Endothelial cell of umbilical vein (primary cell): ENCODE measurements at places on chromosomes 6 and 20. TPM values are rescaled to one million over a fixed set of nuclear protein-coding genes. Genes with fewer than 3 reads are reported as not detected.
A peak's percentile ranks its signal among the peaks of the same experiment; 100 is the strongest.

The SLC52A3 gene
- not detected in 2 replicates for total RNA-seq

The C6orf58 gene
- not detected in 2 replicates for total RNA-seq

The MYCT1 gene
- 106 and 119 TPM in 2 replicates for total RNA-seq

The AIG1 gene
- total RNA-seq = 17.7 and 18.2 TPM in 2 replicates

The SRSF12 gene
- total RNA-seq = 0.18 TPM in 1 of 2 replicates, not detected in the other

The CNKSR3 gene
- 11.0 and 15.6 TPM in 2 replicates for total RNA-seq

The SPATA2 gene
- total RNA-seq = 6.1 TPM in 2 replicates

The NRSN1 gene
- not detected in 2 replicates for total RNA-seq

GRCh38 chr6:151108548-151108947 is 131.2 kb upstream of the AKAP12 start:
- peaks cover 2% of the 10 kb centered on the region for H3K27me3 ChIP-seq
- H3K4me1 ChIP-seq = no peaks in the 10 kb centered on the region
- H3K36me3 ChIP-seq = no peaks in the 10 kb centered on the region
- H3K4me3 ChIP-seq = no peak overlapping the region
- no peak overlapping the region for H3K27ac ChIP-seq

DNA sequence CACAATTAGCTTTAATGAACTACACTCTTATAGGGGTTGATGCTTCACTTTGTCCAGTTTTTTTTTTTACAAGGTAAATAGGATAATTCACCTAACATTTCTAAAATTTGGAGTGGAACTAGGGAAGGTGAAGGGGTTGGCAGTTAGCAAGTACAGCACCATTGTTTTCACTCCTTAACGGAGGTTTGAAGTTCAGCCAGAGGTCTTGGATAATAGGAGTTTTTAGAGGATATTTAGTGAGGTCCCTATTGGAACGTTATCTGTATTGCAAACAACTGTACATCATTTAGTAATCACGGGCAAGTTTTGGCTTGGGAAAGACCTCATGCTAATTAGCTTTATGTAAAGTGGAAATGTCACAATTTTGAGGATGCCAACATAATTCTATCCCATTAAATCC is 52.3 kb upstream of the TBX18 start:
- DNase-seq = no peak
- H3K27me3 ChIP-seq = peaks cover 5% of the 10 kb centered on the region
- no peak overlapping the region for H3K4me3 ChIP-seq
- no peak overlapping the region for H3K27ac ChIP-seq
- no peaks in the 10 kb centered on the region for H3K4me1 ChIP-seq

- peak; percentile 73 for DNase-seq
- H3K4me3 ChIP-seq = no peak overlapping the region
- no peaks in the 10 kb centered on the region for H3K27me3 ChIP-seq
- H3K4me1 ChIP-seq = no peaks in the 10 kb centered on the region
Measured at GRCh38 chr6:87436435-87436834, 28.7 kb downstream of the CFAP206 start.

DNA sequence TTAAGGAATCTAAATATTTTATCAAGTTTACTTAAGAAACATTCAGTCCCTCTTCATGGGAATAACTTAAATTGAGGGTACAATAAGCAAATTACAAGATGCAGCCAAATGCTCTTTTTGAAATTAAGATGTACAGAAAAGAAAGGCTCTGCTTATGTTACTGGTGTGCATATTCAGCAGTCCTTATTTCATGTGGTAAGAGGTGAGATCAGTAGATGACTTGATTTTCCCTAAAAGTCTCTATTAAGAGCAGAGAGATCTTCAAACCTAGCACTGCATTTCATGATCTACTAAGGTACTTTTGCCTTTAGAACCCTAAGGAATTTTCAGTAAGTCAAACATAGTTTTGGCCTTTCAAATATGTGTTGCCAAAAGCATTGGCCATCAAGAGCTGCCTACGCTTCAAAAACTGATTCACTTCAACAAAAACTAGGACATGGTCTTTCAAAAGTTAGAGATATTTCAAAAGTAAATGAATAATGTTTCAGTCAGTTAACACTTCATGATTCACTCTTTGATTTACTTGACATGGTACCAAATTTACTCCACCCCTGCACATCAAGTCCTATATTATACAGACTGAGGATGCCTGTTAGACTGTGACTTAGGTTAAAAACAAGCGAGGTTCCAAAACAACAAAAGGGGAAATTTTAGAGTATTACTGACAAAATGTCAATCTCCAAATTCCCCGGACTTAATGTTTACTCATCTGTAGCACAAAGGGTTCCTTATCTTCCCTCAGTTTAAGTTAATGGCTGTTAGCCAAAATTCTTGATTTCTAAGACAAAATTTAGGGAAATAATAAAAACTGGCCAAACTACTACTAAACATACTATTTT is 19.2 kb downstream of the C6orf62 start:
- DNase-seq = peak; percentile 51
- no peak overlapping the region for H3K4me3 ChIP-seq

- no peaks in the 10 kb centered on the region for H3K27me3 ChIP-seq
- DNase-seq = no peak
- H3K36me3 ChIP-seq = no peaks in the 10 kb centered on the region
- no peak overlapping the region for H3K4me3 ChIP-seq
- no peak overlapping the region for H3K27ac ChIP-seq
Measured at GRCh38 chr6:53692172-53692571, 26.6 kb upstream of the KLHL31 start.

DNA sequence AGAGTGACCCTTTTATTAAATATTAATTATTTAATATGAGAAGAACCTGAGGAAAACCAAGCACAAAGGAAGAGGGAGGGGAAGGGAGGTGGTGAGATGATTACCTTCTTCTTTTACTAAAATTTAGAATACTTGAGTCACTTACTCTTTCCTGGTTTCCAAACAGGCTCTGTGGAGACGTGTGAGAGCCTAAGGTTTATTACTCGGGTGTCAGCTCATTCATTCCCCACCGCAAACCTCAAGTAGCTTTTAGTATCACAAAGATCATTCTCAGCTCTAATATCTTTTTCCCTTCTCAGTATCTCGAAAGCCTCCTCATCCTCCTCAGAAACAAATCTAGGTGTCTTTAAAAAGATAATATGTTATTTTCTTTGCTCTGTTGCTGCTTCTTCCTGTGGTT is 497.2 kb upstream of the JARID2 start:
- H3K27ac ChIP-seq = no peak overlapping the region
- no peaks in the 10 kb centered on the region for H3K4me1 ChIP-seq
- no peaks in the 10 kb centered on the region for H3K36me3 ChIP-seq
- no peak for DNase-seq
- H3K27me3 ChIP-seq = no peaks in the 10 kb centered on the region
- no peak overlapping the region for H3K4me3 ChIP-seq

DNA sequence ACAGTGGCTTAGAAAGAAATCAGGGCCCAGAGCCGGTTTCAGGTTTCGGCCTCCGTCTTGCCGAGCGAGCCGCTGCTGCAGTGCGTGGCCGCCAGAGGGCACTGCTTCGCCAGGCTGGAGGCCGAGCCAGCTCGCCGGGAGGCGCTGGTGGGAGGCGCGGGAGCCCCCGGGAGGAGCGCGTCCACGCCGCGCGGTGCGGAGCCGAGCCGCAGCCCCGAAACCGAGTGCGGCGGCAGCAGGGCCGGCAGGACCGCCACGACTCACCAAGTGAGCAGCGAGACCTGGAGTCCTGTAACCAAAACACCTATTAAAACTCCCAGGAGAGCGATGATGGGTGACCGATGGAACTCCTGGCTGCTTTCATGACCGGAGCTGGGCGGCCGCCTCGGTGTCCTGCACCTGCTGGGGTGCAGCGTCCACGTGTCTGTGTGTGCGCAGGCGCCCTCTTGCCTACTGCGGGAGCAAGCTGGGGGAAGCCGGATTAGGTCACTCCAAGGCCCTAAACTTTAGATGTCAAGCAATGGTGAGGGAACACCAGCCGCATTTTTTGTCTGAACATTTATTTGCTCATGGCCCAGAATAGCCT is 186.9 kb upstream of the UST start:
- peak; percentile 64 for DNase-seq
- no peaks in the 10 kb centered on the region for H3K27me3 ChIP-seq
- no peaks in the 10 kb centered on the region for H3K36me3 ChIP-seq
- no peak overlapping the region for H3K4me3 ChIP-seq
- no peaks in the 10 kb centered on the region for H3K4me1 ChIP-seq
- no peak overlapping the region for H3K27ac ChIP-seq

- H3K4me1 ChIP-seq = peaks cover 2% of the 10 kb centered on the region
- no peak for DNase-seq
- H3K36me3 ChIP-seq = no peaks in the 10 kb centered on the region
- H3K27me3 ChIP-seq = no peaks in the 10 kb centered on the region
Measured at GRCh38 chr20:59831916-59832270, 101.5 kb downstream of the SYCP2 start.

DNA sequence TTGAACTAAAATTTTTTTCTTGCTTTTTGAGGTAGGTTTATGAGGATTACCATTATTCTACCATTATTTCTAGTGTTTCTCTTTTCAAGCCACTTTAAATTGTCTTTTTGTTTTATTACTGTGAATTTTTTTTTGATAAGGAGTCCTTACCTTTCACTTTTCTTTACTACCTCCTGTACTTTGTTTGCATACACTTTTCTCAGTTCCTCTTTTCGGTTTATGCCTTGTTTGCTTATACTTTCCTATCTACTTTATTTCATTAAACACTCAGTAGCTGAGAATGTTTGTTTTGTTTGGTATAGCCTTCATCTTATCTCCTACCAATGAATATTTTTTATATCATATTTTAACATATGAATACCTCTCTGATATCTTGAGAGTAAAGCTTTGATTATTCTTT is 147.9 kb downstream of the TFAP2B start:
- H3K27ac ChIP-seq = no peak overlapping the region
- no peak overlapping the region for H3K4me3 ChIP-seq
- no peak for DNase-seq
- no peaks in the 10 kb centered on the region for H3K4me1 ChIP-seq
- H3K27me3 ChIP-seq = no peaks in the 10 kb centered on the region

GRCh38 chr6:6317825-6318733 is 2.4 kb downstream of the F13A1 start:
- DNase-seq = no peak
- peaks cover 2% of the 10 kb centered on the region for H3K4me1 ChIP-seq
- no peak overlapping the region for H3K4me3 ChIP-seq
- no peak overlapping the region for H3K27ac ChIP-seq
